ENCODE measurements at places on chromosomes 6 and 20.

- H3K36me3 ChIP-seq, result peaks cover 3% of the 10 kb centered on the region
- H3K27me3 ChIP-seq, result no peaks in the 10 kb centered on the region
- no peak overlapping the region for H3K27ac ChIP-seq
- no peaks in the 10 kb centered on the region for H3K4me1 ChIP-seq
- DNase-seq, result no peak
Measured at GRCh38 chr6:53912661-53913060, 117.9 kb downstream of the LRRC1 start.

- H3K4me3 ChIP-seq, result no peak overlapping the region
- H3K36me3 ChIP-seq, result peaks cover 9% of the 10 kb centered on the region
- H3K4me1 ChIP-seq, result no peaks in the 10 kb centered on the region
- H3K27ac ChIP-seq, result no peak overlapping the region
- H3K27me3 ChIP-seq, result no peaks in the 10 kb centered on the region
Measured at GRCh38 chr6:143867236-143867635, 3.0 kb downstream of the ZC2HC1B start.

GRCh38 chr6:42200035-42200434, 5.3 kb upstream of the GUCA1B start:
- no peaks in the 10 kb centered on the region for H3K4me1 ChIP-seq
- H3K27me3 ChIP-seq, result no peaks in the 10 kb centered on the region
- no peak for DNase-seq
- peaks cover 3% of the 10 kb centered on the region for H3K36me3 ChIP-seq
- no peak overlapping the region for H3K4me3 ChIP-seq

GRCh38 chr6:16067568-16067967, 61.3 kb upstream of the MYLIP start:
- no peaks in the 10 kb centered on the region for H3K4me1 ChIP-seq
- H3K36me3 ChIP-seq, result no peaks in the 10 kb centered on the region
- H3K27ac ChIP-seq, result no peak overlapping the region
- DNase-seq, result no peak
- peaks cover 17% of the 10 kb centered on the region for H3K27me3 ChIP-seq

- no peak overlapping the region for H3K4me3 ChIP-seq
- H3K27ac ChIP-seq, result no peak overlapping the region
- no peak for DNase-seq
- no peaks in the 10 kb centered on the region for H3K4me1 ChIP-seq
- H3K27me3 ChIP-seq, result no peaks in the 10 kb centered on the region
Measured at GRCh38 chr6:97765461-97765860, 482.4 kb upstream of the MMS22L start.

GRCh38 chr6:82385102-82385501, 21.5 kb downstream of the TPBG start:
- no peaks in the 10 kb centered on the region for H3K36me3 ChIP-seq
- no peak overlapping the region for H3K4me3 ChIP-seq
- no peak overlapping the region for H3K27ac ChIP-seq
- H3K4me1 ChIP-seq, result peaks cover 9% of the 10 kb centered on the region
- H3K27me3 ChIP-seq, result no peaks in the 10 kb centered on the region
- no peak for DNase-seq

DNA sequence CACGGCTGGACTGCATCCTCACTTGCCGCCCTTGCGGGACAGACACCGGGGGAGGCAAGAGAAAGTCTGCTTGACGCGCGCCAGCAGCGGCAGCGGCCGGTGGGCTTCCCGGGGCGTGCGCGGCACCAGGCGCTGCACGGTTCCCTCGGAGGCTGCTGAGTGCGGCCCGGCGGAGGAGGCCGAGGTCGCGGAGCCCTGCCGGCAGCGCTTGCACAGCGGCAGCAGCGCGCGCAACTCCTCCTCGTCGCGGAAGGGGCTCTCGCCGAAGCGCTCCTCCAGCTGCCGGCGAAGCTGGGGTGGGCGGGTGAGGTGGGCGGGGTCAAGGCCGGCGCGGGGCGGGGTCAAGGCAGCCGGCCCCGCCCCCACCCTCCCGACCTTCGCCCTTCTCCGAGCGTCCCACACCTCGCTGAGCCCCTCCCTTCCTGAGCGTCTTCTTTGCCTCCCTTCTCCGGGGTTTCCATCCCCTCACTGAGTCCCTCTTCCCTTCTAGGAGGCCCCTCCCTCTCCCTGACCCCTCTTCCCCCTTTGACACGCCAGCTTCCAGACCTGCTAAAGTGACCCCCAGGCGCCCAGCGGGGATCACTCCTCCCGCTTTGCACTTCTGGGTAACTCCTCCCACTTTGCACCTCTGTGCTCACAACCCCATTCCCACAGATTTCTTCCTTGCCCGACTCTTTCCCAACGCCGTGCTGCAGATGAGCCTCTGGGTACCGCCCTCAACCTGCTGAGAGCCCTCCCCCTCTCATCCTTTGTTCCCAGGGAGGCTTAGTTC, 8.8 kb downstream of the DUSP15 start:
- peak overlapping the region; percentile 91 for H3K4me3 ChIP-seq
- no peaks in the 10 kb centered on the region for H3K36me3 ChIP-seq
- H3K4me1 ChIP-seq, result peaks cover 15% of the 10 kb centered on the region
- H3K27me3 ChIP-seq, result peaks cover 26% of the 10 kb centered on the region
- DNase-seq, result peak; percentile 39
